Smooth muscle cell of the pulmonary artery (primary cell): ENCODE measurements at places on chromosomes 1 and 21. TPM values are rescaled to one million over a fixed set of nuclear protein-coding genes. Genes with fewer than 3 reads are reported as not detected.

CPLANE2 gene
- 12.4 and 19.1 TPM in 2 replicates for total RNA-seq

TNFRSF18 gene
- not detected in 2 replicates for total RNA-seq

OR10J1 gene
- total RNA-seq = not detected in 2 replicates

FAM151A gene
- not detected in 2 replicates for total RNA-seq
